ENCODE measurements at places on chromosomes 5 and 9.

- DNase-seq, result no peak
Observed at GRCh38 chr9:7304627-7304995, 495.0 kb downstream of the DMAC1 start.

- DNase-seq, result peak; percentile 87
Observed at GRCh38 chr9:127561491-127562278, 50.4 kb upstream of the STXBP1 start.

DNA sequence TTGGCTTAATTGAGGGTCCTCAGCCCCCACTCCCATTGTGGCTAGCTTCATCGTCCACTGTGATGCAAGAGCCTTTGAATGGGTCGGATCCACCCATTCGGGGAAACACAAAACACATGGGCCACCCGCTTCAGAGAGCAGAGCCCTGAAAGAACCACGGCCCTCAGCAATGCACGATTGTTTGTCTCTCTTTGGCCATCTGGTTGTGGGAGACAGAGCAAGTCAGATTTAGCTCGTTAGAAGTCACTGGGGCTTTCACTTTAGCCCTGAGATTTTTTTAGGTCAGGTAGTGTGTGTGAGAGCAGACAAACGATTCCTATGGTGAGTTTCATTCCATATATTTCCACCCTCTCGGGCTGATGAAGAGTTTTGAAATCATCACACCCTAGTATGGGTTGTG, 12.9 kb upstream of the COL15A1 start:
- DNase-seq, result no peak

DNA sequence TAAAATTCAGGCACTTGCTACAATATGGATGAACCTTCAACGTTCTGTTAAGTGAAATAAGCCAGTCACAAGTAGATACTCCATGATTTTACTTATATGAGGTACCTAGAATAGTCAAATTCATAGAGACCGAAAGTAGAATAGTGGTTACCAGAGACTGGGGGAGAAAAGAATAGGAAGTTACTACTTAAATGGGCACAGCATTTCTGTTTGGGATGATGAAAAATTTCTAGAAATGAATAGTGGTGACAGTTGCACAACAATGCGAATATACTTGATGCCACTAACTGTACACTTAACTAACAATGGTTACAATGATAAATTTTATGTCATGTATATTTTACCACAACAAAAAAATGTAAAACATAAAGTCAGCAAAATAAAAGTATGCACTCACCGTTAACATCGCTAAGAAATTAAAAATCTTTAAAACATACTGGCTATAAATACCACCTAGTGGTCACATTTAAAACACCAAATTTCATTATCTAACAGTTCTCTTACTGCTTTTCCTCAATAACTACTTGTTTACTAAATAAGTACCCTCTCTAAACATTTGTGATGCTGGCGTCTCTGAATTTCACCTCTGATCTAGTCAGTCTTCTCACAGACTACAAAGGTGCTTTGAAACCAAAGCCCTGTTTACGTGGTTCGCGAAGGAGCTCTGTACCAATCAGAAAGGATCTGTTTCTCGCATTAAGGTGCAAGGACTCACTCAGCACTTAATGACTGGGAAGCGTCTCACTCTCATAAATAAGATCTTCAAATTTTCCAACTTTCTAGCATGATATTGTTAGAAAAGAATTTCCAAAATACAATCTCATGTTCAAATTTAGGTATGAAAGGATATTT, 22.7 kb downstream of the KIF3A start:
- no peak for DNase-seq

DNA sequence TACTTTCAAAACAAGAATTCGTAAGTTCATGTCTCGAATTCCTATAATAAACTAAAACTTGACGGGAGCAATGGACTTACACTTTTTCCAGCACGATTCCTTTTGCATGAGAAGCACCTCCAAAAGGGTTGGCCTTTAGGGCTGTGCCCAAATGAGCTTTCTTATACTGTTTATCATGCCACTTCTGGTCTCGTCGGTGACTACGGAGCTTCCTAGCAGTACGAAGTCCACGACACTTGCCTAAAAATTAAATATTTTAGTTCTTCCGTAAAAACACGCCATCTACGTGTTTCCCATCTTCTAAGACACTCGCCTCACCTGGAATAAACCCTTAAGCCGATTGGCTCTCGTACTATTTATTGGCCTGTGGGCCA, 554 bp downstream of the RPS23 start:
- DNase-seq, result no peak

- no peak for DNase-seq
Observed at GRCh38 chr9:86633945-86634344, 279.7 kb upstream of the TUT7 start.

GRCh38 chr9:14868772-14869583, 41.2 kb downstream of the FREM1 start:
- DNase-seq, result no peak

GRCh38 chr5:153756540-153756939, 266.1 kb downstream of the GRIA1 start:
- DNase-seq, result no peak

DNA sequence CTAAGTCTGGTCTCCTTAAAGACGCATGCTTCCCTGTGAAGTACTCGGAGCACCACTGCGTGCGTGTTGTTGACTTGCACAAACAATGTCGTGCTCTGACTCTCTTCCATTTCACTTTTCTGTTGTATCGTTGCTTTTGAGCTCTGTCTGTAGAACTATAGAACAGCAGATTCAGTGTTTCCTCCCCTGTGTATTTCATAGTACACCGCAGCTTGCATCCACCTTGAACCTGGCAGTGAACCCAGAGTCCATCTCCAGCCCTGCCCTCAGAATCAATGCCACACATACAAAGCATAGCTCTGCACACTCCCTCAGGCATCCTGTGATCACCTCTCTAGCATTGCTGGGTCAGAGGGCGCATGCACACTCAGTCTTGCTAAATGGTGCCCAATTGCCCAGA, 37.2 kb upstream of the ADAMTS2 start:
- DNase-seq, result no peak

- DNase-seq, result no peak
Observed at GRCh38 chr5:1112596-1113331, 901 bp upstream of the SLC12A7 start.

- no peak for DNase-seq
Observed at GRCh38 chr9:136568288-136569081, 22.6 kb upstream of the NOTCH1 start.

DNA sequence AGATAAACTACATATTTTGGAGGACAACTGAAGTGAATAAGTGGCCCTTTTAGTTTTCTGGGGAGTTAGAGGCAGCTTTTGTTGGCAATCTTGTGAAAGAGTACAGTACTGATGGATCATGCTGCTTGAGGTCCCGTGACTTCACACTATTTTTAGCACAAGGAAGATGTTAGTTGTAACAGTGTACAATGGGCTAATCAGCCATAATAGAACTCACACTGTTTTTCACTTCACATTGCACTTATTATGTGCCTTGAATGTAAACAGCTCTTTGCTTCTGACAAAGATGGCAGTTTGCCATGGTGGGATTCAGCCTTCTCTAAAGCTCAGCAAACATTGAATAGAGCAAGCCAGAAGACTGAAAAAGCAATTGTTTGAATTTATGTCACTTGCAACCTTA, 176.7 kb upstream of the ZNF608 start:
- no peak for DNase-seq

DNA sequence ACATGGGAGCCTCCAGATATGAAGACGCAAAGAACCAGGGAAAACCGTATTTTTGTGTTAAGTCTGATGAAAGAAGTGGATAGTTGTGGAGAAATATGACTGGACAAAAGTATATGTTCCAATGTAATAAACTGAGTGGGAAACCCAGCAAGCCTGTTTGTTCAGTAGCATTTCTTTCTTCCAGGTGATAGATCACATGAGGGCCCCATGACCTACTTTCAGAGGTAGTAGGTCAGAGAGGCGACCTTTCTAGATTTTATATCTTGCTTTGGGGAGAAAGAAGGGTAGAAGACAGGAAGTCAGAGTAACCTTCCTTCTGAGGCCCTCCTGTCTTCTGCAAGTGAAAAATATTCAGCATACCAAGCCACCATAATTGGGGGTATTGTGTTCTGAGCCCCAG, 31.5 kb downstream of the CCDC171 start:
- DNase-seq, result no peak

DNA sequence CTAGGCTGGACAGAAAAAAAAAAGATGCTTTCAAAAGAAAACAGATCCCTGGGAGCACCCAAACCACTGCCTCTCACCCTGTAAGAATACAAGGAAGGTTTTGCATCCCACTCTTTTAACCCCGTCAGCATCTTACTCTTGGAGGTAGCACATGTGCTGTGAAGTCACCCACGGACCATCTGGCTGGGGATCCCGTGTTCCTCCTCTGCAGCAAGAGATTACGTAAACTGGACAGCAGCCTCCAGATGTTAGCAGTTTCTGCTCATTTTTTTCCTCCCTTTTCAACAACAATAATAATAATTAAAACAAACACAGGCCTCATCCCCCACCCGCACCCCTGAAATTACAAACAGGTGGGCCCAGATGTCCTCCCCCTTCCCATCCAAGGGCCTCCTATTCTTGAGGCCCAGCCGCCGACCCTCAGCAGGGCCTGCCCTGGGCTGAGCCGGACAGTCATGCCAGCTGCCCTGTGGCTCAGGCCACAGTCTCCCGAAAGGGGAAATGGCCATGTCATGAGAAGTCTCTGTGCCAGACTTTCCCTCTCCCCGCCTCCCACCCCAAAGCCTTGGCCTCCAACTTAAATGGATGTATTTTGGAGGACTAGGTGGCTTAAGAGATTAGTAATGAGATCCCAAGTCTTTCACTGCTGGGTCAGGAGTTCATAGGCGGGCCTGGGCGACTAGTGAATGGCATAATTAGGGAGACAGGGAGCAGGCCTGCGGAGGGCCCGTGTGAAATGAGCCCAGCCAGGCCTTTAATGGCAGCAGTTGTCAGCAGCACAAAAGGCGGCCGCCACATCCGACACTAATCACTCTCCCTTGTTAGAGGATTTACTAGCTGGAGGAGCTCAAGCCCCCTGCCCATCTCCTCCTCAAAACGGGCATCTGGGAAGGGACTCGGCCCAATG, 165.1 kb downstream of the PAPPA start:
- DNase-seq, result no peak

DNA sequence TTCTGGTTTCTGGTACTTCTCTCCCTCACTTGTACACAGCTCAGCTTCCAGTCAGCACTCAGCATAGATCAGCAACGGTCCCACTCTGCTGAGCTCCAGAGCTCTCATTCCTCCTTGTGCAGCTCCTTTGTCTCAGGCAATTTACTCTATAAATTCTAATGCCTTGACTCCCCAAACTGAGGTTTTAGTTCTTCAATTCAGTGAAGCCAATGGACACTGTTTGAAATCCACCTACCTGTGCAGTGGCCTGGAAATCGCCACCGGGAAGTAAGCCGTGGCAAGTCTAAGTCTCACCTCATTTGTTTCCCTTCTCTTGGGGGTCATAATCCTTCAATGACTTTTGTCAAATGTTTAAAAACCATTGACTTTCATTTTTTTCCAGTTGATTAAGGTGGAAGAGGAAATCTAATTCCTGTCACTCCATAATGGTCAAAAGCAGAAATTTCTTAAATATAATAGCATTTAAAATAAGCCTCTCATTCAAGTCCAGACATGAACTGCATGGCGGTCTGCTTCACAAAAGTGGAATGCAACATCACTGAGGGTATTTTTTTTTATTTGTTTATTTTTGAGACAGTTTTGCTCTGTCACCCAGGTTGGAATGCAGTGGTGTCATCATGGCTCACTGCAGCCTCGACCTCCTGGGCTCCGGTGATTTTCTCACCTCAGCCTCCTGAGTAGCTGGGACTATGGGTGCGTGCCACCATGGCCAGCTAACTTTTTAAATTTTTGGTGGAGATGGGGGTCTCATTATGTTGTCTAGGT, 79.6 kb downstream of the C7 start:
- no peak for DNase-seq

- DNase-seq, result no peak
Observed at GRCh38 chr9:92275541-92275940, 18.0 kb downstream of the IARS1 start.

- DNase-seq, result no peak
Observed at GRCh38 chr5:80170117-80170535, 85.7 kb downstream of the SERINC5 start.

DNA sequence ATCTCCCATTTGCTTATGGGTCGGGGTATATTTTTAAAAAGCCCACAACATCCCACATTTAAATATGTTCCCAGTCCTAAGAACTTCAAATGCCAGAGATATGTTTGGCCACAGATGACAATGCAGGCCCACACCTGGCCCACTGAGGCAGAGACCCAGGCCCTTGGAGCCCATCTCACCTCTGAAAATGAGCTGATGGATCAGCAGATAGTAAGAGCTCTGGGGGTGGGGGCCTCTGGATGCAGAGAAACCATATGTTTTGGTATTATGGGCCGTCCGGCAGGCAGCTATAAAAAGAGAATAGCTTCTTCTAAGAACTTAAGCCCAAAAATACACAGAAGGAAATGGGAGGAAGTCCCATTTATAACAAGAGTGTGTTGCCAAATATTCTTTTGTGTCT, 256.0 kb downstream of the GRIA1 start:
- no peak for DNase-seq

GRCh38 chr9:93048566-93049448, 9.7 kb upstream of the SUSD3 start:
- DNase-seq, result no peak

Measured in left colon (tissue), 2 donors.